ENCODE measurements at places on chromosomes 4 and X. TPM values are rescaled to one million over a fixed set of nuclear protein-coding genes. Genes with fewer than 3 reads are reported as not detected.

KLHL4 gene
- 1.8 TPM for total RNA-seq

FREM3 gene
- not detected for total RNA-seq

IGSF1 gene
- total RNA-seq: under 0.01 TPM

NLGN4X gene
- not detected for total RNA-seq

MAGEE2 gene
- not detected for total RNA-seq

SHROOM4 gene
- 0.39 TPM for total RNA-seq
